ENCODE measurements at places on chromosomes 7 and 10.

DNA sequence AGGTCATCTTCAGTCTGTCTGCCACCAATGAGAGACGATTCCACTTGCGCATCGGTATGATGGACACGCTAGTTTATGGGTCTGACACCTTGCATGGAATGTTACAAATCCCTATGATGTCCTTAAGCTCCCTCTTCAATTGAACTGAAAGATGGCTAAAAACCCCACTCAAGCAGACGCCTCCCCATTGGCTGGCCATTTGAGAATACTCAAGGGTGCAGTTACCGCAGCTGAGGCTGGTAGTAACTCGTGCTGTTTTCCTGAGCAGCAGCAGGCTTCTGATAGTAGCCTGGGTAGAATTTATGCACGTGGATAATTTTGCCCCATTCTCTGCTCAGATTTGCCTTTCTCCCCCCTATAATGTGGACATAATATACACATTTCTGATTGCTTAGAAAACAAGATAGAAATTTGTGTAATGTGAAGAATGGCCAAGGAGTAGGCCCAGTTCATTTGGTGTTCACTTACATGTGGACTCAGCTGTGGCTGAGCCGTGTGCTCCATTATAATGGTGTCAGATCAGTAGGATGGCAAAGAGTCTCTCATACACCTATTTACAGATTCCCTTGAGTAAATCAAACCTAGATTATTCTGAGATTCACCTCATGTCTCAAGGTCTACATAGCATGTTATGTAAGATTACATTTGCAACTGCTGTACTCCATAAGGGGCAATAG is 142.8 kb downstream of the HIBADH start:
- no peak for DNase-seq

DNA sequence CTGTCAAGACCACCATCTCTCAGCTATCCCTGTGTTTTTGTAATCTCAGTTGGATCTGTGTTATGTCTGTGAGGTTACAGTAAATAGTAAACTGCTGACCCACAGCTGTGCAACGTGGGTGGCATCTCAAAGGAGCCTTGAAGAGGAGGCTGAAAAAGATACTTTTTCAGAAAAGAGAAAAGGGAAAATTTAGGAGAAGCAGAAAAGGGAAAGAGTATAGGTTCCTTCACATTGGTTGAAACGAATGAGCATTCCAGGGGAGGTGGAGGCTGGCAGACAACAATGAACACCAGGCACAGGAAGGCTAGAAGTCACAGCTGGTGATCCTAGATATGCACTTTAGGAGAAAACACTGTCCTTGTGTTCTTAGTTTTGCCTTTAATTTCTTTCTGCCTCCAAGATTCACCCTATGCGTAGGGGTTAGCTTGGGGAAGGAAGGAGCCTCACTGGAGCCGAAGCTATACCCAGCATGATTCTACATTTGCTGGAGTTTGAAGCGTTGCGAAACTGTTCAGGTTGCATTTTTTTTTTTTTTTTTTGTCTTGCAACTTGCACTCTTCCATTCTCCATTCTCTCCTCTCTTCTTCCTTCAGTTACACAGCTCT is 18.3 kb downstream of the CPED1 start:
- DNase-seq: no peak

DNA sequence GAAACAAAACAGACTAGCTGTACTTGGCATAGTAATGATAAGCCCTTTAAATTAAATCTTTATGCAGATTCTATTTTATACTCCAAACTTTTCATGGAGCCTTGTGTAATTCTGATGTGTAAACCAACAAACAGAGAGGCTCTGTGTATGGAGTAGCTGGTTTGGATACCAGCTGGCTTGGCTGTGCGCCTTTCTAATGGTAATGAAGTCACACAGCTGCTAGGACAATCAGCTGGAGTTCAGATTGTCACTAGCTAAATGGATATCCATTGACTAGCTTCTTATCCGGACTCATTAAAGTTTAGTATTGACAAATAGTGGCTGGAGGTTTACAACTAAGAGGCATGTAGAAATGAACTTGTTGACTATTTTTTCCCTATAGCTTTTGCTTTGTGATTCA is 398.4 kb downstream of the DGKB start:
- peak; percentile 14 for DNase-seq

DNA sequence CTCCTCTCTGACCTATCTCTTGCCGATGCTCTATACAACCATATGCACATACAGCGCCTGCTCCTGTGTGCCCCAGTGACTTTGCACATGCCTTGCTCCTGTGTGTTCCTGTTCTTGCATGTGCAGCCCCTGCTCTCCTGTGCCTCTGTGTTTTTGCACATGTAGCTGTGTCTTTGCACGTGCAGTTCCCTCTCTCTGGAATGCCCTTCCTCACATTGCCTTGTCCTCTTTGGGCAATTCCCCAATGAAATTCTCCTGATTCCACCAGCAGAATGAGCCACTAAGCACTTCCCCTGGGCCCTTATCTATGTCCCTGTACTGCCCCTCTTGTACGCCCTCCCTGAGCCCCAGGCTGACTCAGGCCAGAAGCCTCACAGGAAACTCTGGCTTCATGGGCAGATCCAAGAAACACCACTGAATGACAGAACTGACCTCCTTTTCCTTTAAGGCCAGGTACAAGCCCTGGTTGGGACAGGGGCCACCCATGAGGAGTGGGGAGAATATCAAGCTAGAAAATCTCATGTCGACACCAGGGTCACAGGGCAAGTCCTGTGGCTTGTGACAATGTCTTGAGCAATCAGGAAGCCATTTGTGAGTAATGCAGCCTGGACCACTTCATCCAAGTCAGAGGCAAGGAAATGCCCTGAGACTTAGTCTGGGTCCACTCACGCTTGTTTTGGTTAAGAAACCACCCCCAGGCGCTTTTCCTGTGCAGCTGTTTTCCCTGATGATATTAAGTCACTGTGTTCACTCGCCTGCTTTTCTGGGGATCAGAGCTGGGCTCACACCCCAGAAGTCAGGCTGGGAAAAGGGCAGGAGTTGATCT is 1.9 kb upstream of the ARHGAP22 start:
- DNase-seq: no peak

Data from SHP77 (cell line).